ENCODE measurements at places on chromosomes 5 and 9.

DNA sequence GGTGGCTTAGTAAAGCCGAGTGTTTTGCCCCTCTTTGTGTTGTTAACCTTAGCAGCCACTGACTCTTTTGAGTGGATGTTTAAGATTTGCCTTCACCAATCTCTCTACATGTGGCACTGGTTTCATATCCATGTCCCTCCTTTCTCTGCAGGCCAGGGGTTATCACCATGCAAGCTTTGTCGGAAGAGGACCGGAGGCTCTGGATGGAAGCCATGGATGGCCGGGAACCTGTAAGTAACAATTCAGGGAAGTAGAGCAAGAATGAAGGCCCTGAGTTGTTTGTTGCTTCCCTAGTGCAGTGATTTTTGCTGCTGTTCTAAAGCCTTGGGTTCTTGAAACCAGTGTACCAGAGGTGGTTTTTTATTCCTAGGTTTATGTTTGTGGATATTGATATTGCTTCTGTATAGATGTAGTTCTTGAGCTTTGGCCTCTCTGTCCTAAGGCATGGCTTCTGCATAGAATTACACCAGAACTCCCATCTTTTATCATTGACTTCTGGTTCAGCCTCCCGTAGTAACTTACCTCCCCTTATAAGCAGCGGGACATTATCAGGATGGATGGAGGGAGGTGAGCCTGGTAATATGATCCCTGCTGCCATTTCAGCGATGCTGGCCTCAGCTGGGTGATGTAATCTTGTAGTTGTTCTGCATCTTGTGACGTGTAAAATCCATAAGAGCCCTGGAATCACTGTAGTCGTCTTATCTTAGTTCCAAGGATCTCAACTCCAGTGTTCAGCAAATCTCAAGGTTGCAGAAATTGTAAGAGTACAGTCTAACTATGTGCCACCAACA, 161.9 kb downstream of the ARHGAP26 start:
- DNase-seq: no peak

DNA sequence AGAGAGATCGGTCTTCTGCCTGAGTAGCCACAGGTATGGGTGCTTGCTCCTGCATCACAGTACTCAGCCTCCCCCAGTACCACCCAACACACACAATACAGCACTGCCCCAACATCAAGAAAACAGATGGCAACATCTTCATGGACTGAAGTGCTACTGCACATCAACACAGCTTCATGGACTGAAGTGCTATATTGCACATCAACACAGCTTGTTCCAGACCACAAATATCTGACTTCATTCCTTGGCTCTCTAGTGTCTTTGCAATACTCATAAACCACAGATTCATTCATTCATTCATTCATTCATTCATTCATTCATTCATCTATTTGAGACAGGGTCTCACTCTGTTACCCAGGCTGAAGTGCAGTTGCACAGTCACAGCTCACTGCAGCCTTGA, 31.1 kb upstream of the PCA3 start:
- no peak for DNase-seq

GRCh38 chr9:111632060-111632459, 926 bp downstream of the DNAJC25 start:
- no peak for DNase-seq

DNA sequence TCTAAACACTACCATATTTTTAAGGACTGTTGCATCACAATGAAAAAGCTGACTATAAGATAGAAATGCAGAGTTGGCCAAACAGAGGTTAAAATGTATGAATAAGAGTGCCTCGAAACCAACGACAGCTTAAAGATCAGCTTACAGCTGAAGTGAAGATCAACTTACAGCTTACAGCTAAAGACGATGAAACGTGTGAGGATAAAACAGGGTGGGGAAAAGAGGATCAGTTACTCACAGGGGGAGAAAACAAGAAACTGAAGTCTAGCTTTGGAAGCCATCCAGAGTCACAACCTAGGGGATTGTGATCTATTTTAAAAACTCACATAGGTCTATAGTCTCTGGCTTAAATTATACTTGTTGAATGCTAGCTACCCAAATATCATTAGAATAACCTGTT, 220.0 kb downstream of the SNCAIP start:
- DNase-seq: no peak

DNA sequence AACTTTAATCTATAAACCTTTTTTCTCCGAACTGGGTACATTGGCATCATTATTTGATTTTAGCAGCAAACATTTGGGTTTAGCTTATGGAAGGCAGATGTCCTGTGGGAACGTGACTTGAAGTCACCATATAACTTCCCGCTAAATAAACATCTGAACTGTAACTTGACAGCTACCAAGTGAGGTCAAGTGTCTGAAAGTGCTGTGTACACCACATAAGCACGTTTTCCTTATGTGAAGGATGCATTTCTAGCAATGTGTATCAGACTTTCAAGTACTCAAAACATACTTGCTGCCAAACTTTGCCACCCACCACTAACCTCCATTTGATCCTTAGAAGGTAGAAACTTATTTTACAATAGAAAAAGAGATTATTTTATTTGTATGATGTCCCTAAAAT, 35.7 kb downstream of the SLC1A3 start:
- no peak for DNase-seq

GRCh38 chr5:59423021-59423420, 470.5 kb downstream of the PDE4D start:
- DNase-seq: no peak
